Thyroid gland (tissue), 4 donors: ENCODE measurements at places on chromosomes 3 and 15. TPM values are rescaled to one million over a fixed set of nuclear protein-coding genes. Genes with fewer than 3 reads are reported as not detected.

GRCh38 chr3:38606561-38606960, 42.9 kb downstream of the SCN5A start:
- DNase-seq = no peak

The ATP13A4 gene
- total RNA-seq = 252 TPM

DNA sequence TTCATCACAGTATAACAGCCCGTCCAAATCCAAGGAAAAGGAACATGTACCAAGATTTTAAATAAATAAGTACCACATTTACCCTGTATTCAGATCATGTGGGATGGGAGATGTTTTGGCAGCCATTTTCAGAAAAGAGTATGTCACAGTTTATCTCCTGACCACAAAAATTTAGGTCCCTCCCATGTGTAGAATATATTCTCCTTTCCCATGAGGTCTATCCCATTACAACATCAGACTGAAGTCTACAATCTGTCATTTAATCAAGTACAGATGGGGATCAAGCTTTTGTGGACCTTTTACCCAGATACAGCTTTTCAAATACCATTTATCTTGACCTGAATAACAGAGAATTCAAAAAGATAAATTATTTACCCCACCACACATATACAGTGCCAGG, 444.5 kb downstream of the PLOD2 start:
- DNase-seq = no peak

GRCh38 chr3:107857854-107858253, 233.0 kb downstream of the CD47 start:
- DNase-seq = no peak

The SPRED1 gene
- 78.3 TPM for total RNA-seq

DNA sequence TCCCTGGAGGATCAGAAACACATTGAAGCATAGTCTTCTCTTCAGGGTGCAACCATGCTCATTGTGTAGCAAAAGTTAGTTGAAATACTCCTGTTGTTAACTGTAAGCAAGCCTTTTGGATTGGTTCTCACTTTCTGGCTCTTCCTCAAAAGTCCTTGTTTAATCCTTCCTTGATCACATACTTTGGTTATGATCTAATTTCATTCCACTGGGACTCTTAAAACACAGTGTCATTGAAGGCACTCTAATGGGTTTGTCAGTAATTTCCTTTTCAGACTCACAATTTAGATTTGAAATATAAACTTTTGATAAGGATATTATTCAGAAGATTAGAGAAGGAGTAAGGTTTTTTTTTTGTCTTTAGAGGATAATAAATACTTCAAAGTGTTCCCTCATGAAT, 451.7 kb upstream of the SGO1 start:
- DNase-seq = no peak
